Natural killer cell treated with Interleukin-12 subunit alpha and Interleukin-12 subunit beta and Interleukin-15 and Interleukin-18, amount 100 ng/mL, for 72 hours (primary cell): ENCODE measurements at places on chromosomes 13 and 19. TPM values are rescaled to one million over a fixed set of nuclear protein-coding genes. Genes with fewer than 3 reads are reported as not detected.
A peak's percentile ranks its signal among the peaks of the same experiment; 100 is the strongest.

The OVOL3 gene
- not detected for total RNA-seq

- DNase-seq: no peak
Measured at GRCh38 chr13:32136716-32137115, 105.1 kb downstream of the FRY start.

DNA sequence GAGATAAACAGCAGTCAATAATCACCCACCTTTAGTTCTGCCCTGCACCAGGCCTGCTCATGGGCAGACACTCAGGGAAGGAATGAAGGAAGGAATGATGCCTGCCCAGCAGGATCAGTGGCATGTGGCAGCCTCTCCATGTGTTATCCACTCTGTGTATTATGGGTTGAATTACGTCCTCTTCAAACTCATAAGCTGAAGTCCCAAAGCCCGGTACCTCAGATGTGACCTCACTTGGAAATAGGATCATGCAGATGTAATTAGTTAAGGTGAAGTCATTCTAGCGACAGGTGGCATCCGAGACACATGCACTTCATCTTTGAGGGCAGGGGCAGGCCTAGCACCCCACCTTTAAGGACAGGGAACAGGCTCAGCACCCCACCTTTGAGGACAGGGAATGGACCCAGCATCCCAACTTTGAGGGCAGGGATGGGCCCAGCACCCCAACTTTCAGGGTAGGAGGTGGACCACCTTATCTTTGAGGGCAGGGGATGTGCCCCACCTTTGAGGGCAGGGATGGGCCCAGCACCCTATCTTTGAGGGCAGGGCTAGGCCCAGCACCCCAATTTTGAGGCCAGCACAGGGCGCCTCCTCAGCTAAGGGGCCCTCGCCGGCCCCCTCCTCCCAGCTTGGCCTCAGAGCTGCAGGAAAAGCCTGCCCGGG lies 127.6 kb downstream of the URI1 start:
- no peak for DNase-seq

GRCh38 chr13:109569958-109570711 lies 216.2 kb downstream of the IRS2 start:
- no peak for DNase-seq

DNA sequence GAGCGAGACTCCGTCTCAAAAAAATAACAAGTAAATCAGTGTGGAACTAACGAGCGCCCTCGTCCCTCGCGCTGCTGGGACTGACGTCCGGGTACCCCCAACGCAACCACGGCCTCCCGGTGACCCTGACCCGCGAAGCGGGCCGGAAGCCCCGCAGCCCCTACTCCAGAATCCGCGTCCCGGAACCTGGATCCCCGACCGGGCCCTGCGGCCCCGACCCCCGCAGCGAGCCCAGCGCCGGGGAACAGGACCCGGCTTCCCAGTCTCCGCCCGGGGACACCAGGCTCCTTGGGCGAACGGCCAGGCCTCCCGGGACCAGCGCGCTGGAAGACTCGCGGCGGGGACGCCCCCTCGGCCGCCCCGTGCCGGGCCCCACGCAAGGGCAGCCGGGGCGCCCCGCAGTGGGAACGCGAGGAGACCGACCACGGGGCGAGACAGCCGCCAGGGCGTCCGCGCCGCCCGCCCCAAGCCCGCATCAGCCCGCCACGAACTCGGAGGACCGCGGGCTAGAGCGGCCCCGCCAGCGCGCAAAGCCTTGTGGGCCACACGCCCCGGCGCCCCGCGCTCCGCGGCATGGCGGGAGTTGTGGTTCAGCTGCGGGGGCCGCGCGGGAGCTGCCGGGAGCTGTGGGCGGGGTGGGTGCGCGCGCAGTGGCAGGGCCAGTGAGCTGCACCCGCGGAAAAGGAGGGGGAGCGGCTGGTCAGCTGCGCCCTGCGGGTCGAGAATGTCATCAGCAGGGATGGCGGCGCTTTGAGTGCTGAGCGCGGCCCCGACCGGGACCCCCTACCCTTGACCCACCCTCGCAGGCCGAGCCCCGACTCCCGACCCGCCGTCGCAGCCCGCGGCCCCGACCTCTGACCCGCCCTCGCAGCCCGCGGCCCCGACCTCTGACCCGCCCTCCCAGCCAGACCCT lies 7.5 kb upstream of the MADCAM1 start:
- DNase-seq: peak; percentile 98

DNA sequence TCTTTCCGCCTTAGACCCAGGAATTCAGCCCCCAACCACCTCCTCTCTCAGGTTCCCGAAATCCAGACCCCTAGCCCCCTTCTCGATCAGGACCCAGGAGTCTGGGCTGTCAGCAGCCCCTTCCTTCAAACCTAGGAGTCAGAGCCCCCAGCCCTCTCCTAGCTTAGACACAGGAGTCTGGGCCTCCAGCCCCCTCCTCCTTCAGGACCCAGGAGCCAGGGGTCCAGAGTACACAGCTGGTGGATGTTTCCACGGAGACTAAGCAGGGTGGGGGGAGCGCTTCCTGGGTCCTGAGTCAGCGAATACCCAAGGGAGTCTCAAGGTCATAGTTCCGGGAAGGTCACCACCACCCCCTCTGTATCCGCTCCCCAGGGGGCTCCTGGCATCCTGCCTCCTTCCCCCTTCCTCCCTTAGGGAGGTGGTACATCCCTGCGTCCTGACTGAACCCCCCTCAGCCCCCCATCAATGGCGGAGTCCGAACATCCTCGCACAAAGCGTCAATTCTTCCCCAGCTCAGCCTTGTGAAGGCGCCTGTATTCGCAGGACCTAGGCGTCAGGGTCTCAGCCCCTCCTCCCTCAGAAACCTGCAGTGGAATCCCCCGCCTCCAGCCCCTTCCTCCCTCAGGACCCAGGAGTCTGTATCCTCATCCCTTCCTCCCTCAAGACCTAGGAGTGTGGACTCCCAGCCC lies 4.6 kb downstream of the CADM4 start:
- peak; percentile 31 for DNase-seq

GRCh38 chr19:29896802-29897201 lies 45.2 kb upstream of the URI1 start:
- DNase-seq: no peak
